ENCODE measurements at places on chromosomes 13 and 19.

DNA sequence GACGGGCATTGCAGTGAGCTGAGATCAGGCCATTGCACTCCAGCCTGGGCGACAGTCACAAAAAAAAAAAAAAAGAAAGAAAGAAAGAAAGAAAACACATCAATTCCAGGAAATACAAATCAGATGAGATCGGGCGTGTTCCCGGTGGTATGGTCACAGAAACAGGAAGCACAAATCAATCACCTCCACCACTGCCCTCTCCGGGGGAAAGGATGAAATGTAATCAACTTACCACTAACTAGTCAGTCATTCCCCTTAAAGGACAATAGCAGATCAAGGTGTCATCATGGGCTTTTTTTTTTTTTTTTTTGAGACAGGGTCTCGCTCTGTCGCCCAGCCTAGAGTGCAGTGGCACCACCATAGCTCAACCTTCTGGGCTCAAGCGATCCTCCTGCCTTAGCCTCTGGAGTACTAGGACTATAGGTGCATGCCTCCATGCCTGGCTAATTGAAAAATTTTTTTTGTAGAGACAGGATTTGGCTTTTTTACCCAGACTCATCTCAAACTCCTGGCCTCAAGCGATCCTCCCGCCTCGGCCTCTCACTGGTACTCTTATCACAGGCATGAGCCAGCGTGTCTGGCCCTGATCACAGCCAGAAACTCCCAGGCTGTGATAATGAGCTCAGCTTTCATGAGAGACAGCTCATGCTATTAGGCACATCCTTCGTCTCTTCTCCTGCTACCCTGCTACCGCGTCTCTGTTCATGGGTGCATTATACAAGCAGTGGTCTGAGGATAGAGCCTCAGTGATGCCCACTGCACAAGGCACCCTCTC lies 6.8 kb upstream of the DPRX start:
- no peak for DNase-seq

GRCh38 chr19:43719918-43720317 lies 4.0 kb downstream of the IRGC start:
- DNase-seq, result no peak

DNA sequence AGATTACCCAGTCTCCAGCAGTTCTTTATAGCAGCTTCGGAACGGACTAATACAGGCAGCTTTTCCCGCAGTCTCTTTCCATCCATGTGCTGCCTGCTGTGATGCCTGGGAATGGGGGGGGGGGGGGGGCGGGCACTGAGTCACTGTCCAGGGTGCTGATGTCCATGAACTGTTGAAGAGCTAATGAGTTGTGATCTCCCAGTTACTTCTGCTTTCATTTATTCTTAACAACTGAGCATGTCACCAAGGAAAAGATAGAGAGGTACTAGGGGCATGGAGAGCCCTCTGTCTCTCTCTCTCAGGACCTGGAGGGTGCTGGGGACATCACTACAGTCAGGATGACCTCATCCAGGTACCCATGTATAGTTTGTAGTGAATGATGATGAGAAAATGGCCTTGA lies 20.3 kb upstream of the CEACAM1 start:
- DNase-seq, result no peak

- peak; percentile 71 for DNase-seq
Measured at GRCh38 chr19:44694184-44694579, 4.8 kb upstream of the CEACAM16 start.

GRCh38 chr13:25468325-25469168 lies 96.8 kb downstream of the ATP8A2 start:
- DNase-seq, result peak; percentile 59
